ENCODE measurements at places on chromosomes 5 and 9. TPM values are rescaled to one million over a fixed set of nuclear protein-coding genes. Genes with fewer than 3 reads are reported as not detected.

DNA sequence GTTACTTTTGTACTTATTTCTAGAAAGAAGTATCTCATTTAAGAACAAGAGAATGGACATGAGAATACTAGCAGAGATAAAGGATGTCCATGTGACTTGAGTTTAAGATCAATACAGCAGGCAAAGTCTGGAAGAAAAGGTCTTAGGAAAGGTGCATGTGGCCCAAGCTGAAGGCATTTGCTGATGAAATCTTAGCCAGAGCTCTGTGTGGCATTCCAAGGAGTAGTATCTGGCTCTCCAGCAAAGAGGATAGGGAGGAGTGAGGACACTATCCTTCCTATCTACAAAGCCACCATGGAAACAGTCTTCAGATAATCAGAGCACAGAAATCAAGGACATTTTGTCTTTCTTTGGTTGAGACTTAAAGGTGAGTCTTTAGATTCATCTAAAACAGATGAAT lies 244.1 kb upstream of the RGMB start:
- H3K36me3 ChIP-seq, result no peaks in the 10 kb centered on the region

- no peaks in the 10 kb centered on the region for H3K4me1 ChIP-seq
- no peak overlapping the region for H3K4me3 ChIP-seq
- DNase-seq, result no peak
- no peak overlapping the region for H3K27ac ChIP-seq
Observed at GRCh38 chr5:149617760-149618306, 36.5 kb downstream of the ARHGEF37 start.

The ENTPD8 gene
- not detected for total RNA-seq

GRCh38 chr5:116176121-116176520 lies 91.3 kb downstream of the COMMD10 start:
- no peak for DNase-seq
- H3K27ac ChIP-seq, result no peak overlapping the region
- no peak overlapping the region for H3K4me3 ChIP-seq
- H3K27me3 ChIP-seq, result no peaks in the 10 kb centered on the region

The ZNF346 gene
- 8.5 TPM for total RNA-seq

DNA sequence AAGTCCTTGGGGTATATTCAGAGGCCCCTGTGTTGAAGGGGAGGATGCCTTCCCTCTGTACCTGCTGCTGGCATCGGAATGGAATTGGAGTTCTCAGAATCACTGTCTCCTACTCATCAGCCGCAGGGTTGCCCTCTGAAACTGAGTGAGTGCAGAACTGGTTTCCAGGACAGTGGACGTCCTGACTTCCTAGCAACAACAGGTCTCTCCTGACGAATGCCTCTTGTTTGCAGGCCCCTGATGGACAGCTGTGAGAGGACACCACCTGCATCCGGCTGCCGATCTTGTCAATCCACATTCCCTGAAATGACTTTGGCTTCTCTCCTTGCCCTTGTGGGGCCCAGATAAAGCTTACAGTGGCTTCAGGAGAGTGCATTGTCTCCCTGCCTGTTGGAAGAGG lies 274.5 kb downstream of the NSG2 start:
- no peaks in the 10 kb centered on the region for H3K36me3 ChIP-seq
- H3K27me3 ChIP-seq, result no peaks in the 10 kb centered on the region
- no peak overlapping the region for H3K4me3 ChIP-seq
- H3K4me1 ChIP-seq, result no peaks in the 10 kb centered on the region
- DNase-seq, result no peak

The ZFYVE16 gene
- 34.5 TPM for total RNA-seq

Measured in right atrium auricular region (tissue), 2 donors.